ENCODE measurements at places on chromosomes 6 and 20.

- no peak for DNase-seq
Observed at GRCh38 chr6:71239694-71240093, 48.9 kb upstream of the OGFRL1 start.

DNA sequence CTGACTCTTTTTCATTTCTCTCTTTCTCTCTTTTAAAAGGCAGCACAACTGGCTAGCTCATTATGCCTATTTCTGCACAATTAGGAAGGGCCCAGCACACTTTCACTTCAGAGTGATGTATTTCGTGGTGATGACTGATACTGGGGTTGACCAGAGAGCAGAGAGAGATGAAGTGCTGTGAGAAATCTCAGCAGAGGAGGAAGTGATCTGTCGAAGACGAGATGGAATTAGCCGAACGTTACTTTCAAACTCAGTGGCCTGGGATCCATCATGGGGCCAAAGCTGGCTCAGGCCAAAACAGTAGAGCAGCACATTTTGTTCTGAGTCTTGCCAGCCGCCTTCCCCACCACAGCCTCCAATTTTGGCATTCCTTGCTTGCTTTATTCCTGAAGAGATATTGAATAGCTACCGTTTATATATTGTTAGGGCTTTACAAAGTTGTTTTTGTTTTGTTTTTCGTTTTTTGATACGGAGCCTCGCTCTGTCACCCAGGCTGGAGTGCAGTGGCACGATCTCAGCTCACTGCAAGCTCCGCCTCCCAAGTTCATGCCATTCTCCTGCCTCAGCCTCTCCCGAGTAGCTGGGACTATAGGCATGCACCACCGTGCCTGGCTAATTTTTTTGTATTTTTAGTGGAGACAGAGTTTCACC, 213.2 kb upstream of the ECI2 start:
- no peak for DNase-seq

GRCh38 chr6:27251606-27252251, 4.2 kb downstream of the PRSS16 start:
- peak; percentile 9 for DNase-seq

GRCh38 chr6:169571123-169571962, 130.5 kb downstream of the WDR27 start:
- DNase-seq, result no peak

DNA sequence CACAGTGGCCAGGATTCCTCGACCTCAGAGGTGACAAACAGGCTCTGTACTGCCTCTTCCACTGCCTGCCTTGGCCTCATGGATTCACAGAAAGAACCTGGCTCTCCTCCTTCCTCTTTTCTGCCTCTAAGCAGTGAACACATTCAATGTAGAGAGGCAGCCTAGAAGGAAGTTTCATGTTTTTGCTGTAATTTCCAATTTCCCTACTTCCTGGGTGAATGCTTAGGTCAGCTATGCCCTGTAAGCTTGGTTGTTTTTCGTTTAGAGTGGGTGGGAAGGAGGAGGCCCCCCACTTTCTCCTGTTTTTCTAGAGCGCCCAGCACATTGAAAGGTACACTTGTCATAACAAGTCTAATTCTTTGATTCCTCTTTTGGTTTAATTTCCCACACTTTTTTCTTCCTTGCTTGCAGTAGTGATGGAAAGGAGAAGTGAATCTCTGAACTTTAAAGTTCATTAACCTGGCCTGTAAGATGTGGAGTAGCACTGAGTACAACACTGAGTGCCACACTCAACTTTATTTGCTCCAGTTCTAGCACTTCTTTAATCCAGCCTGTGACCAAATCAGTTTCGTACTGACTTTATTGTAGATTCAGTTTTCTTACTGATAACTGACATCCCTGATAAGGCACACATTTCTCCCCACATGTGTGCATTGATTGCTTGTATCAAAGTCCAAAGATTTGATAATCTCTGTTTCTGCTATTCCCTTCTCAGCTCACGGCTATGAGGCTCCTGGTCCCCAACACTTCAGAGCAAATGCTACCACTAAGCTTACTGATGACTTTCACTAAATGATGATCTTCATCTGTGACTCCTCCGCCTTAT, 100.0 kb upstream of the MAN1A1 start:
- DNase-seq, result no peak

GRCh38 chr20:1930165-1930564, 35.0 kb downstream of the SIRPA start:
- no peak for DNase-seq

DNA sequence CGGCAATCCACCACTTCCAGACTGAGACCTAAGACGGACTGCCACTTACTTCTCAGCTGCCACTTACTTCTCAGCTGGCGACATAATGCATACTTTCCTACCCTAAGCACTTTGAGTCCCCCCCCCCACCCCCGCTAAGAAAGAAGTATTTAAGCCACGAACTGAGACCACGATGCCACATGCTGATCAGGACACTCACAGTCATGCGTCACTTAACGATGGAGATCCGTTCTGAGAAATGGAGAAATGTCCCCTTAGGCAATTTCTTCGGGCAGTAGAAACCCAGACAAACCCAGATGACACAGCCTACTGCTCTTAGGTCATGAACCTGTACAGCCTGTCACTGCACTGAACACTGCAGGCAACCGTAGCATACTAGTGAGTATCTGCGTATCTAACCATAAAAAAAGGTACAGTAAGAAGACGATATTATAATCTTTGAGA, 690 bp downstream of the IFNGR1 start:
- peak; percentile 36 for DNase-seq

- no peak for DNase-seq
Observed at GRCh38 chr6:63997734-63998133, 362.1 kb downstream of the PHF3 start.

GRCh38 chr6:137552809-137553208, 58.6 kb upstream of the OLIG3 start:
- DNase-seq, result no peak

GRCh38 chr6:40806256-40806864, 219.2 kb upstream of the LRFN2 start:
- DNase-seq, result no peak

GRCh38 chr6:34663831-34664255, 32.7 kb downstream of the ILRUN start:
- no peak for DNase-seq

- DNase-seq, result no peak
Observed at GRCh38 chr6:89987140-89987539, 92.9 kb downstream of the GJA10 start.

- DNase-seq, result no peak
Observed at GRCh38 chr6:125550892-125551291, 198.5 kb upstream of the HEY2 start.

DNA sequence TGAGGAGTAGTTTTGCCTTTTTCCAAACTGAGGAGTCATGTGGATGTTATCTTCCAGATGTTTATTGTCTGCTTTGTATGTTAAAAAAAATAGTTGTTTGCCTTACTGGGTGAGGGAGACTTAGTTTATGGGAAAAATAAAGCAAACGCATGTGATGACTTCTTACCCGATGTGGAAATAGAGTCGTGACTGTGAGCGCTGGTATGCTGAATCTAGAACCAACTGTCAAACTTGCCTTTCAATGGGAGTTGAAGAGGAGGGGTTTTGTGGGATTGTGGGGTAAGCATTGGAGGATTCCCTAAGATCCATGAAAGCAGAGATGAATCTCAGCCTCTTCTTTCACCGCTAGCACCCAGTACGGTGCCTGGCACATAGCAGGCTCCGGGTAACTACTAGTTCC, 5.3 kb downstream of the DCBLD1 start:
- DNase-seq, result no peak

- no peak for DNase-seq
Observed at GRCh38 chr20:21632031-21632734, 73.3 kb upstream of the PAX1 start.

GRCh38 chr6:118485601-118486550, 62.2 kb upstream of the PLN start:
- no peak for DNase-seq

GRCh38 chr20:34595377-34596184, 37.1 kb downstream of the MAP1LC3A start:
- DNase-seq, result no peak

- no peak for DNase-seq
Observed at GRCh38 chr20:47847884-47848485, 62.7 kb upstream of the SULF2 start.

DNA sequence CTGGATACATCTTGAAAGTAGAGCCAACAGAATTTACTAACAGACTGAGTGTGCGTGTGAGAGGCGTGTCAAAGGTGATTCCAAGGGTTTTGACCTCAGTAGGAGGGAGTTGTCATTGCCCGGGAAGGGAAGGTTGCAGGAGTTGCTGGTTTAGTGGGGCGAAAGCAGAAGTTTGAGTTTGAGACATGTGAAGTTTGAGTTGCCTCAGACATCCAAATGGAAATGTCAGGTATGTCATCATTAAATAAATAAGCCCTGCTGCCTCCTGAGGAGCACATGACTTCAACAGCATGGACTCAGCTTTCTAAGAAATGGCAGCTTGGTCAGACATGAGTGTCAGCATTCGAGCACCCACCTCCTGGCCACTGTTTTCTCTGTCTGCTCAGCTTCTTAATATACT, 26.6 kb upstream of the TGM2 start:
- no peak for DNase-seq

DNA sequence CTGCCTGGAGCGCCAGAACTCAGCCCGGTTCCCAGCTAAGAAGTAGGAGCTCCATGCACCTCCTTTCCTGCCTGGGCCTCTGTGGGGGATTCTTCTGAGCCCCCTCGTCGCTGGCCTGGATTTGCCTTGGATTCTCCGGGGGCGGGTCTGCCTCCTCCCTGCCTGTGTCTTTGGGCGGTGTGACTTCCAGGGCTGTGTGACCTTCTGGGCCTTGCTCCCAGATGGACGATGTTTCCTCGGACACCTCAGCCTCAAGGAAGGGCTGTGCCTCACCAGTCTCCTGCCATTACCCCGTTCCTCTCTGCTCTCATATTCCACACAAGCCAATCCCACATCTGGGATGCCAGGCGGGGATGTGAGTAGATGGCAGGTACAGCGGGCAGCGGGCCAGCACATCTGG, 76.8 kb downstream of the ERMARD start:
- no peak for DNase-seq

- DNase-seq, result no peak
Observed at GRCh38 chr20:23129266-23129665, 43.1 kb upstream of the CD93 start.

DNA sequence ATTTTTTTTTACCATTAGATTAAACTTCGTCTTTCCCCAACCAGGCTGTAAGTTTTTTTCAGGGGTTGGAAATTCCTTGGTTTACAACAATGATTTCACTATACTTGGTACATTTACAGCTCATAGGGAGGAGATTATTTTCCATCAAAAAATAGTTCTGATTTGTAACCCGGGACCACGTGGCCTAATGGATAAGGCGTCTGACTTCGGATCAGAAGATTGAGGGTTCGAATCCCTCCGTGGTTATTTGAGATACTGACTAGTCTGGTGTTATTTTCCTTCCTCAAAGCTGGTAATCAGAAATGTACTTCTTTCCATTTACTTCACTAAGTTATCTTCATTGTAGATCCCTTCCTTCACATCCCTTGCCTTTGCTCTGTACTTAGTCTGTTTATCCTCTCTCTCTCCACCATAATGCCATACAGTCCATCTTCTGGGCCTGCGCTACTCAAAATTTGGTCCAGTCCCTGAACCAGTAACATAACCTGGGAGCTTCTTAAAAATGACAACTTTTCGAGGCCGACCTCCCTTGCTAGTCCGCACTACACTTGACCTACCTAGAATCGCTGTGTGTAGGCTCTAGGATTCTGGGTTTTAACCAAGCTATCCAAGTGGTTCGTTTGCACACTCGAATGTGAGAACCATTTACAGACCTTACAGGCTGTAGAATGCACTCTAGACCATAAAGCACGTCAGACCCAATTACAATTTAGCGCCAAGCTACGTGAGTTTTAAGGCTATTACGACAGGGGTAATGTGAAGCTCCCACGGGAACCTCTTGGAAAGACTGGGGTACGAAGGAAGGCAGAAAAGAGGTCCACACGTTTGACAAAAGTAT, 42.1 kb upstream of the BTN3A2 start:
- DNase-seq, result peak; percentile 46

- DNase-seq, result no peak
Observed at GRCh38 chr6:149560736-149561135, 5.4 kb upstream of the GINM1 start.

GRCh38 chr6:43076464-43077332, 584 bp downstream of the PTK7 start:
- no peak for DNase-seq

DNA sequence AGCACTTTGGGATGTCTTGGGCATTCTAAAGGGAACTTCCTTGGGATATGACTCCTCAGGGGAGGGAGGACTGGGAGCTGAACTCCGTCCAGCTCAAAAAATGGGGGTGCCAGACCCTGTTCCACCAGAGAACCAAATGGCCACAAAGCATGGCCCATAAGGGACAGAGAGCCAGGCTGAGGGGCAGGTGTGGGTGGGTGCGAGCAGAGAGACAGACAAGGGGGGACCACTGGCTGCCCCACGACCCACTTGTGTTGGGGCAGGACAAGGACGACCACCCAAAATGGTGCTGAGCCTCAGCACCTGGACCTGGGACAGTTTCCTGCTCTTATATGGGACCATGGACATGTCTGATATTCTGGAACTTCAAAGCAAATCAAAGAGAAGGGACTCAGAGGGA, 148.2 kb upstream of the MLN start:
- no peak for DNase-seq

GRCh38 chr6:129774697-129775447, 64.9 kb upstream of the ARHGAP18 start:
- DNase-seq, result peak; percentile 26

DNA sequence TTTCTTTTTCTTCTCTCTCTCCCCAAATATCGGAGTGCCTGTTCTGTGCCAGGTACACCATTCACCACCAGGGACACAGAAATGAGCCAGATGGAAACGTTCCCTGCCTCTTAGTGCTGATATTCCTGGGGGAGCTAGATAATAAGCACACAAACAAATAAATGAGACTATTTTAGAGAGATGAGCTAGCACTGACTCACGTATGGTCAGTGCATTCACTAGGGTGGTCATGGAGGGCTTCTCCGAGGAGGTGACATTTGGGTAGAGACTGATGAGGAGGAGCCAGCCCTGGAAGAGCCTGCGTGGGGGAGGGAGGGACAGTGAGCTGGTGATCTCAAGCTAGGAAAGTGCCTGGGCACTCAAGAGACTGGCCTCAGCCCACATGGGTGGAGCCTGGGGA, 252.3 kb upstream of the KCNG1 start:
- no peak for DNase-seq

DNA sequence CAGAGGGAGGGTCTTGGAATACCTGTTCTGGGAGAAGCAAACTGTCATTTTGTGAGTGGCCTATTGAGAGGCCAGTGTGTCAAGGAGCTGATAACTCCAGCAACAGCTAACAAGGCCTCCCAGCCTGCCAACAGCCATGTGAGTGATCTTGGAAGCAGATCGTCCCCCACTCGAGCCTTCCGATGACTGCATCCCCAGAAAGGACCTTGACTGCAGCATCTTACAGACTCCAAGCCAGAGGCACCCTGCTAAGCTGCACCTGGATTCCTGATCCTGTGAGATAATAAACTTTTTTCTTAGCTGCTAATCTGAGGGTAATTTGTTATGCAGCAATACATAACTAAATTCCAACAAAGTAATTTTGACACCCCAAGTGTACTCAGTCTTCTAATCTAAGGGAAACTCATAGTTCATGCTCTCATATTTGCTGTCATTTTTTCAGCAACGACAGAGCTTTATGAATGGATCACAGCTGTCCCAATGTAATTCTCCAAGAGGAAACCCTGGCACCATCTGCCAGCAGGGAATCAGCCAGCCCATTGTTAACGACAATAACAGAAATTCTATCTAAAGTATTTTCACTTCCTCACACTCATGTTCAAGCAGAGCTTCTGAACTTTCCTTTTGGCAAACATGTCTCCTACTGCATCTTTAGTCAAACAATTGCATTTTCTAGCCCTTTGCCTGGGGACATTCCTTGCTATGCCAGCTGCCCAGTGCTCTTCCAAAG, 470.2 kb upstream of the BTBD3 start:
- no peak for DNase-seq
